ENCODE measurements at places on chromosomes 5 and 9. TPM values are rescaled to one million over a fixed set of nuclear protein-coding genes. Genes with fewer than 3 reads are reported as not detected.

DNA sequence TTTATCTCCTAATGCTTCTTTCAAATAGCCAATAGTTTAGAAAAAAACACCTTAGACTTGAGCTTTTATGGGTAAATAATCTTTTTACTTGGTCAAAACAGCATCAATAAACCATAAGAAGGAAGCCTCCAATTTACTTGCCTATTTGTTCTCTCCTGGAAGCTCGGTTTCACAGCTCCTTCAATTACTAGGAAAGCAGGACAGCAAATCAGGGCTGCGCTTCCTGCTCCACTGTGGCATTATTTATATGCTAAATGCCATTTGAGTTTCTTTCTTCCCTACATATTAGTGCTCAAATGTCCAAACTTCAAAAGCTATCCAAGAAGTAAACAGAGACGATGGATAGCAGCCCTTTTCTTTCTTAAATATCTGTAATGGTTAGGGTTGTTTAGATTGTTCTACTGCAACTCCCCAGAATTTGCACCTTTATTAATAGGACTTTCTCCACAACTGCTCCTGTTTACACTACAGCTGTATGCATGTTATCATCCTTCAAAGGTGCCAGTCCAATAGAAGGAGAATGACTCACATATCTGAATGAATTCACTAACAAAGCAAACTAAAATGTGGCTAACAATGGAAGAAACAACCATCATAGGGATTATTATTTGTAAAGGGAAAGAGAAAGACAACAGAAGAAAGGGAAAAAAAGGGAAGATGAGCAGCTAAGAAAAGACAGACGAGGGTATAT is 58.7 kb downstream of the MED27 start:
- DNase-seq, result no peak
- H3K36me3 ChIP-seq, result no peaks in the 10 kb centered on the region
- H3K27ac ChIP-seq, result no peak overlapping the region
- peaks cover 9% of the 10 kb centered on the region for H3K4me1 ChIP-seq

- H3K4me3 ChIP-seq, result no peak overlapping the region
- H3K27ac ChIP-seq, result no peak overlapping the region
- no peaks in the 10 kb centered on the region for H3K27me3 ChIP-seq
- H3K4me1 ChIP-seq, result no peaks in the 10 kb centered on the region
- DNase-seq, result no peak
- H3K36me3 ChIP-seq, result no peaks in the 10 kb centered on the region
These were observed 989.8 kb downstream of the TLE1 start for GRCh38 chr9:80699511-80699998.

GRCh38 chr5:31027721-31028120 is 165.8 kb upstream of the CDH6 start:
- H3K4me1 ChIP-seq, result no peaks in the 10 kb centered on the region
- H3K4me3 ChIP-seq, result no peak overlapping the region
- H3K36me3 ChIP-seq, result no peaks in the 10 kb centered on the region
- no peaks in the 10 kb centered on the region for H3K27me3 ChIP-seq

DNA sequence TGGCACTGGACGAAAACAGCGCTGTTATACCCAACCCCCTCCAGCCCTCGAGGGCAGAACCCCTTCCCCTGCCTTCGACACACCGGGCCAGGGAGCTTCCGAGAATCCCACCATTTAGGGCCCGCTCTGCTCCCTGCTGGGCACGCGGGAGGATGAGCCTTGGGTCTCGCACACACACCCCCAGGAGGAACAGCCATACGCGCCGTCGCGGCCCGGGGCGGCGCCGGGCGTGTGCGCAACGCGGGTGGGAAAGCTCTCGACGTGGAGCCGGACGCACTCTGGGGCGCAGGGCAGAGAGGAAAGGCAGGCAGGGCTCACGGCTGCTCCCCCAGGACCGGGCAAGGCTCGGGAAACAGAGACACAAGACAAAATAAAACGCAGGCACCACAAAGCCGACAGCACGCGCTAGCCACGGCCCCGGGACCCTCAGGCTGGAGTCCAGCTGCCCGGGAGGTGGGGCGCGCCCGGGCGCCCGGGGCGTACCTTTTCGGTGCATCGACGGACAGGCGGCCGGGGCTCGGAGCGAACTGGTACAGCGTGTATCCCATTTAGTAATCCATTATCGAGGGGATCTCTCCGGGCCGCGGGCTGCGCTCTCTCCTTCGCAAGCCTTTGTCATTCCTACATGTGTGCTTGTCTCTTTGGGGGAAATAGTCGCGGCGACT is 789 bp downstream of the SEMA6A start:
- no peaks in the 10 kb centered on the region for H3K27me3 ChIP-seq
- peak overlapping the region; percentile 68 for H3K4me3 ChIP-seq
- H3K36me3 ChIP-seq, result no peaks in the 10 kb centered on the region
- peak overlapping the region; percentile 80 for H3K27ac ChIP-seq
- DNase-seq, result no peak
- no peaks in the 10 kb centered on the region for H3K4me1 ChIP-seq

- no peaks in the 10 kb centered on the region for H3K4me1 ChIP-seq
- H3K27ac ChIP-seq, result no peak overlapping the region
- DNase-seq, result no peak
- no peaks in the 10 kb centered on the region for H3K27me3 ChIP-seq
- H3K36me3 ChIP-seq, result no peaks in the 10 kb centered on the region
These were observed 22.4 kb downstream of the TNFAIP8 start for GRCh38 chr5:119378075-119378700.

DNA sequence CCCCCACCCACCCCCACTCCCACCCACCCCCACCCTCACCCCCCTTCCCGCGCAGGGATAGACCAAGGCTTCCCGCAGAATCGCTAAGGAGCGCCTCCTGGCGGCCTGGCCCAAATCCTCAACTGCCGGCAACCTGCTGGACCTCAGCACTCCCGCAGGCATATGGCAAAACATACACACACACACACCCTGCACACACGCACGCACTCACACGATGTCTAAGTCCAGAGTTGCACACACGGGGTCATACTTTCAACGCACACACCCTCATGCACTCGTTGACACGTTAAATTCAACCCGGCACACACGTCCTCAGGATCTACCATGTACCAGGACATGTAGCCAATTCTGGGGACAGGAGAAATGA is 1.7 kb downstream of the CPLX2 start:
- no peak for DNase-seq
- no peaks in the 10 kb centered on the region for H3K36me3 ChIP-seq
- H3K4me3 ChIP-seq, result no peak overlapping the region
- peaks cover 2% of the 10 kb centered on the region for H3K27me3 ChIP-seq
- no peaks in the 10 kb centered on the region for H3K4me1 ChIP-seq
- no peak overlapping the region for H3K27ac ChIP-seq

DNA sequence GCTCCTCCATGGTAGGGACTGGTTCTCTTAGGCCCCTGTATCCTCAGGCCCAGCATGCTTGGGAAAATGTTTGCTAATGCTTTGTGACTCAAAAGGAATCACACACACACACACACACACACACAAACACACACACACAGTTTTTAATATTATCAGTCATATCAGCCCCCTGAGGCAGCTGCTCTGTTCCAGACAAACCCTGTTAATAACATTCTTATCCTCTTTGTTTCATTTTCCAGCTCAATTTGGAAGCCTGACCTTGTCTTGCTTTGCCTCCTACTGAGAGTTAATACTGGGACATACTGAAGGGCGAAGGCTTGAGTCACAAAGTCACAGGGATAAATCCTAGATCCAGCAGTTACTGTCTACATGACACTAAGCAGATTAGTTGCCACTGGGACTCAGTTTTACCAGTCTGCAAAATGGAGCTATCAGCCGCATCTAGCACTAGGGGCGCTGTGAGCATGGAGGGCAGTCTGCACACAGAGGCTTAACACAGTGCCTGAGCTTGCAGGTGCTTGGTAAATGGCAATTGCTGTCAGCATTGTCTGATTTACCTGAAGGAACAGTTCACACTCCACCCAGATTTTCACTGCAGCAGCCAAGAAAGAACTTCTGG is 37.1 kb upstream of the KCNMB1 start:
- no peaks in the 10 kb centered on the region for H3K27me3 ChIP-seq
- no peaks in the 10 kb centered on the region for H3K36me3 ChIP-seq
- H3K4me1 ChIP-seq, result no peaks in the 10 kb centered on the region
- no peak overlapping the region for H3K27ac ChIP-seq
- H3K4me3 ChIP-seq, result no peak overlapping the region

- H3K27ac ChIP-seq, result no peak overlapping the region
- DNase-seq, result no peak
- no peaks in the 10 kb centered on the region for H3K4me1 ChIP-seq
- H3K4me3 ChIP-seq, result peak overlapping the region; percentile 64
- H3K36me3 ChIP-seq, result no peaks in the 10 kb centered on the region
- no peaks in the 10 kb centered on the region for H3K27me3 ChIP-seq
These were observed 101.2 kb downstream of the ESM1 start for GRCh38 chr5:54884195-54884536.

GRCh38 chr5:114948363-114948762 is 221.3 kb downstream of the TRIM36 start:
- H3K4me1 ChIP-seq, result no peaks in the 10 kb centered on the region
- no peaks in the 10 kb centered on the region for H3K36me3 ChIP-seq
- H3K27me3 ChIP-seq, result no peaks in the 10 kb centered on the region
- DNase-seq, result no peak

GRCh38 chr5:131224387-131225201 is 39.3 kb upstream of the CDC42SE2 start:
- H3K27me3 ChIP-seq, result no peaks in the 10 kb centered on the region
- H3K27ac ChIP-seq, result no peak overlapping the region
- no peaks in the 10 kb centered on the region for H3K36me3 ChIP-seq
- DNase-seq, result no peak
- no peaks in the 10 kb centered on the region for H3K4me1 ChIP-seq

- no peaks in the 10 kb centered on the region for H3K4me1 ChIP-seq
- H3K27me3 ChIP-seq, result no peaks in the 10 kb centered on the region
- peak overlapping the region; percentile 6 for H3K4me3 ChIP-seq
- H3K27ac ChIP-seq, result peak overlapping the region; percentile 50
- H3K36me3 ChIP-seq, result no peaks in the 10 kb centered on the region
- DNase-seq, result no peak
These were observed 6.1 kb upstream of the TMEM252 start for GRCh38 chr9:68546596-68547390.

- no peaks in the 10 kb centered on the region for H3K27me3 ChIP-seq
- H3K4me1 ChIP-seq, result no peaks in the 10 kb centered on the region
- no peak overlapping the region for H3K27ac ChIP-seq
- no peaks in the 10 kb centered on the region for H3K36me3 ChIP-seq
These were observed 56.7 kb upstream of the CPLX2 start for GRCh38 chr5:175814691-175815090.

DNA sequence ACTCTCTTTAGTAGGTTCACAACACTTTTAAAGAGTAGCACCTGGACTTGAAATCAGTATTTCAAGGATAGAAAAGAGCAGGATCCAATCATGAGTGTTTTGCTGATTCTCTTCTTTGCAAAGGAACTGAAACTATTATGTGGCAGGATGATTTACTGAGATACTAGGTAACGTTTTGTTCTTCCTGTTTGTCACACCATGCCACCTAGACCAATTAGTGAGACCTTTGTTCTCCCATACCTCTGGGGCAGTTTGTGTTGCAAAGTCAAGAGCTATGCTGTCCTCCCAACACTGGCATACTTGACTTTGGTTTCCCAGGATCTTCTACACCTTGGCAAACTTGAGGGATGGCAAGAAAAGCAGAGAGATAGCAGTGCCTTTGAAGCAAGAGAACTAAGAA is 43.4 kb downstream of the PPP1R2B start:
- DNase-seq, result no peak
- no peaks in the 10 kb centered on the region for H3K36me3 ChIP-seq
- no peaks in the 10 kb centered on the region for H3K27me3 ChIP-seq
- H3K4me1 ChIP-seq, result no peaks in the 10 kb centered on the region
- no peak overlapping the region for H3K4me3 ChIP-seq

GRCh38 chr9:27530915-27531755 is 1.5 kb upstream of the MOB3B start:
- H3K27ac ChIP-seq, result peak overlapping the region; percentile 97
- H3K4me3 ChIP-seq, result peak overlapping the region; percentile 94
- no peaks in the 10 kb centered on the region for H3K36me3 ChIP-seq

- DNase-seq, result no peak
- H3K27me3 ChIP-seq, result no peaks in the 10 kb centered on the region
- no peak overlapping the region for H3K27ac ChIP-seq
- no peaks in the 10 kb centered on the region for H3K4me1 ChIP-seq
These were observed 258.8 kb upstream of the CHD1 start for GRCh38 chr5:99187611-99188010.

- no peak for DNase-seq
- H3K36me3 ChIP-seq, result no peaks in the 10 kb centered on the region
- peak overlapping the region; percentile 14 for H3K27ac ChIP-seq
- no peaks in the 10 kb centered on the region for H3K4me1 ChIP-seq
- no peaks in the 10 kb centered on the region for H3K27me3 ChIP-seq
These were observed 81.9 kb downstream of the PALM2AKAP2 start for GRCh38 chr9:109861918-109862317.

DNA sequence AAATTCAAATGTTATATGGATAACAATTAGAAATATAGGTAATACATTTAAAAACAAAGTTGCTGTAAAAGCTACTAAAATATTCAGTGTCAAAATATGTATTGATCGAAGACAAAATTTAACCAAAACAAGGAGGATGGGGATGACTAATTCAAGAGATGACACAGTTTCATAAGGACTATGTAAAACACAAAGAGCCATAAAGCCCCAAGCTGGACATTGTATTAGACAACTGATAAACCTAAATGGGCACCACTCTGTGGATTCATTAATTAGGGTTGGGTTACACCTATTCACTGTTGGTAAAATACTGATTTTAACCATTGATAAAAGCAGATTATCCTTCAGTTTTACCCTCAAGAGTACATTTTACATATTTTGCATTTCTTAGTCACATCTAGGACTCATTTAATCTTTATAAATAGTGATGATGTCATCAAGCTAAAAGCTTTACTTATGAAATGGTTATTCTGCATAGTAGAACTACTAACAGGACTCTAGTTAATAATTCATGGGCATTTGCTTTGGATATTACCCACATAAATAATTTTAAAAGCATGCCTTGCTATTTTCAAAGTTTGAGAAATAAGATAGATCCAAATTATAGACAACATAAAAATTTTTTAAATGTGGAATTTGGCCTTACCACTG is 13.7 kb downstream of the TUT7 start:
- DNase-seq, result no peak
- H3K27ac ChIP-seq, result no peak overlapping the region
- H3K4me1 ChIP-seq, result no peaks in the 10 kb centered on the region
- no peak overlapping the region for H3K4me3 ChIP-seq
- H3K36me3 ChIP-seq, result no peaks in the 10 kb centered on the region

- DNase-seq, result no peak
- no peaks in the 10 kb centered on the region for H3K4me1 ChIP-seq
- no peaks in the 10 kb centered on the region for H3K36me3 ChIP-seq
- no peak overlapping the region for H3K4me3 ChIP-seq
- H3K27ac ChIP-seq, result no peak overlapping the region
These were observed 30.5 kb downstream of the ZDHHC11 start for GRCh38 chr5:820245-820644.

- H3K27me3 ChIP-seq, result no peaks in the 10 kb centered on the region
- H3K4me3 ChIP-seq, result peak overlapping the region; percentile 43
- H3K36me3 ChIP-seq, result no peaks in the 10 kb centered on the region
- H3K4me1 ChIP-seq, result no peaks in the 10 kb centered on the region
These were observed 1.1 kb downstream of the IL4 start for GRCh38 chr5:132674671-132675506.

CDC20B gene
- not detected for total RNA-seq

ARSI gene
- 1.3 TPM for total RNA-seq

PLCXD3 gene
- total RNA-seq, result 3.8 TPM
